ENCODE measurements at places on chromosomes 1 and 21.

DNA sequence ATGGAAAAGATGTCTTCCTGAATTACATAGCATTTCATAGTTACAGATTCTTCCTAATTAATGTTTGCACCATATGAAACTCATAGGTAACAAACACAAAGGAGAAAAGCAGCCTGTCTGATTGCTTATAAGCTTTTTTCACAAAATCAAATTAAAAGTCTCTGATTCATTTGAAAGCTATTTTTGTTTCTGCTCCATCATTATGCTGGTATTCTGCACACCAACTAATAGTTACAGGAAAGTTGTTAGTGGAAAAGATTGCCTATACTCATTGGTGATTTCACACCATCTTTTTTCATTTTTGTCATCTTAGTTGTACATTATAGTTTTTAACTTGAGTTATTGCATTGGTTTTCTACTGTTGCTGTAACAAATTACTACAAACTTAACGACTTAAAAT is 70.0 kb downstream of the PRKAA2 start:
- no peak overlapping the region for H3K27ac ChIP-seq
- H3K4me1 ChIP-seq = no peaks in the 10 kb centered on the region
- peaks cover 3% of the 10 kb centered on the region for H3K27me3 ChIP-seq
- DNase-seq = no peak
- H3K4me3 ChIP-seq = no peak overlapping the region

DNA sequence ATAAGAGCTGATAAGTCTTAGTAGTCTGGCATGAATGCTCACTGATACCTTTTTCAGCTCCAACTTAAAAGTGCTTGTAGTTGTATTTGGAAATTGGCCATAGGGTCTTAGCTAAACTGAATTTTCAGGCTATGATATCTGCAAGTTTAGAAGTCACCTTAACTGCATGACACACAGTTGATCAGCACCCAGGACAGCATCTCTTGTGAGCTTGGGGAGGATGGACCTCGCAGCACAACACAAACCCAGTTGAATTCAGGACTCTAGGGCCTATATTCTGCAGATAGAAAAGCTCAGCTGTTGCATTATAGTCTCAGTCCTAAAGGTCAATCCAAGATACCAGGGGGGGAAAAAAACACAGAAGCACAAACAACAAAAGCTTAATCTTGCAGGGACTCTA is 394.3 kb downstream of the KCNH1 start:
- no peaks in the 10 kb centered on the region for H3K4me1 ChIP-seq
- no peak overlapping the region for H3K27ac ChIP-seq
- DNase-seq = no peak
- no peak overlapping the region for H3K4me3 ChIP-seq
- no peaks in the 10 kb centered on the region for H3K36me3 ChIP-seq

GRCh38 chr1:18962121-18962721 is 5.7 kb upstream of the IFFO2 start:
- H3K36me3 ChIP-seq = no peaks in the 10 kb centered on the region
- H3K4me3 ChIP-seq = no peak overlapping the region
- H3K27ac ChIP-seq = no peak overlapping the region
- no peaks in the 10 kb centered on the region for H3K27me3 ChIP-seq
- DNase-seq = no peak

DNA sequence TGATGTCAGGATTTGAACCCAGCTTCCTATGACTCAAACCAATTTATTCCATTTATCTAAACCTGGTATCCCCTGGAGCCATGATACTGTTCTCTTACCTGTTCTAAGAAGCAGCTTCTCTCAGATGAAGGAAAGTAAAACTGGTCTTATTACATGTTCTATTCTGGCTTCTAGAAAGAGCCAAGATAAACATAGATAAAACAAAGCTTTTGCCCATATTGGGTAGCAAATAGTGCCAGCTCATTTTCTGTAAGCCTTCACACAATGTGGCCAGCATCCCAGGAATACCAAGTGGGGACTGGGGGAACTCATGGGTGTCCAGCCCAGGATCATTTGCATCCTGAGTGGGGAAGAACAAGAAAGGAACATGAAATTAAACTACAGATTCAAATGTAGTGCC is 53.5 kb upstream of the EPHA8 start:
- no peaks in the 10 kb centered on the region for H3K27me3 ChIP-seq
- no peaks in the 10 kb centered on the region for H3K4me1 ChIP-seq
- DNase-seq = no peak
- H3K4me3 ChIP-seq = no peak overlapping the region
- peaks cover 75% of the 10 kb centered on the region for H3K36me3 ChIP-seq
- no peak overlapping the region for H3K27ac ChIP-seq

GRCh38 chr1:201346337-201346939 is 31.0 kb downstream of the TNNT2 start:
- no peaks in the 10 kb centered on the region for H3K27me3 ChIP-seq
- DNase-seq = no peak
- no peak overlapping the region for H3K27ac ChIP-seq

DNA sequence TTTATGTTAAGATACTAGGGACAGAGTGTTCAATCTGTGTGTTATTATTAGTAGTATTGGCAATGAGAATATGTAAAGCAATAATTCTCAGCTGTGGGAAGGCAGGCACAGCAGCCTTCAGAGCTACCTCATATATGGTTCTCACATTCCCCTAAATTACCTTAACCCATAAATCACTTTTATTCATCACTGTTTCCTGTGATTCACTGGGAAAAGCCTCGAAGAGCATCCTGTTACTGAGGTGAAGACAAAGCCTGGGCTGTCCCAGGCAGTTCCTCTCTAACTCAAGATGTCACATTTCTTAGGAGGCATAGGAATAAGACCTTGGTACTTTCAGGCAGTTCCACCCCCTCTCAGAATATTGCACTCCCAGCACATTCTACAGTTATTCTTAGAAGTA is 965.7 kb downstream of the NCAM2 start:
- no peak overlapping the region for H3K4me3 ChIP-seq
- no peaks in the 10 kb centered on the region for H3K36me3 ChIP-seq
- H3K27ac ChIP-seq = no peak overlapping the region
- H3K27me3 ChIP-seq = no peaks in the 10 kb centered on the region

- no peak overlapping the region for H3K4me3 ChIP-seq
- no peaks in the 10 kb centered on the region for H3K4me1 ChIP-seq
- H3K36me3 ChIP-seq = no peaks in the 10 kb centered on the region
Observed at GRCh38 chr1:59427155-59427554, 130.3 kb downstream of the FGGY start.
